Fibroblast of the conjunctiva (primary cell): ENCODE measurements at places on chromosomes 7 and 10.
A peak's percentile ranks its signal among the peaks of the same experiment; 100 is the strongest.

DNA sequence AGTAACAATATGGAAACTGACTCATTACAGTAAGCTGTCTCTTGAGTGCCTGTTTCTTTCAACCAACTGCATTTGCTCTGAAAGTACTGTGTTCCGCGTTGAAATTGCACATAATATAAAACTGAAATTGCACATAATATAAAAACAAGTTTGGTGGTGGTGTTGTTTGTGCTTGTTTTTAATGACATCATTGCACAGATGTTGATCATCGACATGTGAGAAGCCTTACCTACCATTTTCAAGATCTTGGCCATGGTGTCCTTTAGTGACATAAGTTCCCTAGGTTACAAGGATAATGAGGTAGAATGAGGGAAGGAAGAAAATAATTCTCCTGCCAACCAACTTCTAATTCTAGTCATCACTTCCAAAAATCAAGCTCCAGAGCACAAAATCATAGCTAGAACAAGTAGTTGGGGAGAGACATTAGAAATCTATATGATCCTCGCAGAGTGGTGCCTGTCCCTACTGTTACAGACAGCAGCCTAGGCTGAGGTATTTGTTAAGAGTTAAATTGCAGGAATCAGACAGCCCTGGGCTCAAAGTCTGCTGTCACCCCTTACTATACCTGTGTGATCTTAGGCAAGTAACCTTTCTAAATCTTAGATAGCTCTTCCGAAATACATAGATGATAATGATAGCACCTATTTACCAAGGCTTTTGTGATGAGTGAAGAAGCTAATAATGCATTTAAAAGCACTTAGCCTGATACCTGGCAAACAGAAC is 29.3 kb downstream of the DOCK4 start:
- DNase-seq = no peak

- DNase-seq = no peak
Measured at GRCh38 chr7:20482071-20482470, 133.4 kb upstream of the ABCB5 start.

GRCh38 chr10:128896116-128896795 is 570.8 kb upstream of the MGMT start:
- peak; percentile 5 for DNase-seq

DNA sequence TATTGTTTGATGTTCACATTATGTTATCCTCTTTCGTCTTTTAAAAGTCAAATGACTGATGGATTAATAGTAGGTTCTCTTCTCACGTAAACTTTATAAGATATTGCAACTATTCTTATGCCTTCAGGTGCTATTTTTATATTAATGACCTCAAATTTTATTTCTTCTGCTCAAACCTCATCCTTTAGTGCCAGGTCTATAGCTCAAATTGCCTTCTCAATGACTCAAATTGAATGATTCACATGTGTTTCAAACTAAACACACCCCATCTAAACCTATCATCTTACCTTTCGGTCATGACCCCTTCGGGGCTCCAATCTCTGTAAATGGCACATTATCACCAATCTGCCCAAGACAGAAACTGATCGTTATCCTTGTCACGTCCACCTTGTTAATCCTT is 22.0 kb upstream of the LIPF start:
- DNase-seq = no peak

DNA sequence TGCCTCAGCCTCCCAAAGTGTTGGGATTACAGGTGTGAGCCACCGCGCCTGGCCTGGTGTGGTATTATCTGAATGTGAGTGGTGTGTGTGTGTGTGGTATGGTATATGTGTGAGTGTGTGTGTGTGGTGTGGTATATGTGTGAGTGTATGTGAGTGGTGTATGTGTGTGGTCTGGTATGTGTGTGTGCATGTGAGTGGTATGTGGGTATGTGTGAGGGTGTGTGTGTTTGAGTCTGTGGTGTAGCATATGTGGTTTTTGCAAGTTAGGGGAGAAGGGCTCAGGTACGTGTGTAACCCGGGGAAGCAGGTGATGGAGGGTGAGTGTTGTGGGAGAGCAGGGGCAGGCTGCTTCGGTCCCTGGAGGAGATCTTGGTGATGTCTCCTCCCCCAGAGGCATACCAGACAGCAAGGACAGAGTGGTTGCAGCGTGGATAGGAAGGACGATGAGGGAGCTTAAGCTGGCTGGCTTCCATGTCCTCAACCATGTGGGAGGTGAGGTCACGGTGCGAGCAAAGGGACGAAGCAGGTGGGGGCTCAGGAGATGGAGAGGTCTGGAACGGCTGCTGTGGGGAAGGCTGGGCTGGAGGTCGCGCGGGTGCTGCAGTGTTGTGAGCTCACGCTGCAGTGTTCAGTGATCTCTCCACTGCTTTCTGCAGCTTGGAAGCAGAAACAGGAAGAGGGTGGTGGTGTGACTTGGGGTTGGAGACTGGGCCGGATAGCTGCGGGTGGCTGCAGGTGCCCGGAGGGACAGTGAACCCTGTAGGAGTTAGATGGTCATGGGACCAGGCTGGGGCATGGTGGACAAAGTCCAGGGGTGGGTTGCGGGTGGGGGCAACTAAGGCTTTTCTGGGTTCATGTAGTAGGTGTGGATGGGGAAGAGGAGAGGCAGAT is 5.0 kb downstream of the ZYX start:
- no peak for DNase-seq

GRCh38 chr10:112349521-112350085 is 24.3 kb upstream of the ACSL5 start:
- no peak for DNase-seq

GRCh38 chr7:71348821-71349681 is 217.1 kb downstream of the GALNT17 start:
- DNase-seq = no peak

DNA sequence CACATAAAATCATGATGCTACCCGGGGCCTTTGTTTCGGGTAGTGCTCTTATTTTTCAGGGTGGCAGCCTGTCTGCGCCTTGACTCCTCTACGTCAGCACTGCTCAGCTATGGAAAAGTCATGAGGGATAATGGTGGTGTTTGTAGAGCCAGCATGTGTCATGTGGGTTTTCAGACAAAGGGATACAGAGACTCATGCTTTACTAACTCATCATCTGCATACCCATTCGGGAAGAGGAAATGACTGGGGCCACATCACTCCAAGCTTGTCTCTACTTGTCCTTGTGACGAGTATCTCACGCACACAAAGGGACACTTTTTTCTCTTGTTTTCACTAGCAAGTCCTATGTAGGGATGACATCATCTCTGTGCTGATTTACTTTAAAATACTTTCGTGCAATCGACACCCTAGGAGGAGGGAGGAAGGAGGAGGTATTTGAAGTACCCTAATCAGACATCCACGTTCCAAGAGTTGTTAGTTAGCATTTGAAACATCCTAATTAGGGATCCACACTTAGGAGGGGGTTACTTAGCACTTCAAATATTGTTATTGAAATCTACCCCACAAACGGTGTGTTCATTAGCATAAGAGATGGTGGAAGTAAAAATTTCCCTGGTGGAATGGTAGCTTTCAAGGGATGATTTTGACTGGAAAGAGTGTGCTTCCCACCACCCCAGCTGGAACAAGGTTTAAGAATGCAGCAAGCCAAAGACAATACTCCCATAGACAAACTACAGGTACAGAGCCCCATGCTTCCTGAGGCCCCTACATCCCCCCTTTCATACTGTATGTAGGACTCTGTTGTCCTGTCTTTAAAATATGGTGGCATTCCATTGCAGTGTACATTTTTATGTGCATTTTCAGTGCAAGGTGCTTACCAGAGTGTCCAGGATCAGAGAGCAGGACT is 52.0 kb downstream of the THNSL1 start:
- no peak for DNase-seq

GRCh38 chr7:100091411-100092181 is 2.8 kb downstream of the COPS6 start:
- DNase-seq = no peak

DNA sequence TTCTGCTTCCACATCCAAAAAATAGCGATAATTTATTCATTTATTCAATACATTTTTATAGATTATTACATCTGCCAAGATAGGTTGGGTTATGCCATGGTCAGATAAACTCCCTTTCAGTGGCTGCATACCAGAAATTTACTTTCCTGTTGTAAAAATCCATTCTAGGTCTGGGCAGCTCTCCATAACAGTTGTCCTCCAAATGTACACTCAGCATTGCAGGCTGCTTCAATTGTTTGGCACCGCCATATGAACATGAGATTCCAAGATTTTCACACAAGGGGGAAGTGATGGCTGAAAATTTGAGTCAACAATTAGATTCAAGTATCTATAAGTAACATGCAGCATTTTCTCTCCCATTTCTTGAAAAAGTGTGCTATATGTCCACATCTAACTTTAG is 568.7 kb downstream of the ETV1 start:
- DNase-seq = no peak

- no peak for DNase-seq
Measured at GRCh38 chr10:59465088-59465487, 102.7 kb upstream of the FAM13C start.

GRCh38 chr7:129612112-129613015 is 844 bp downstream of the NRF1 start:
- no peak for DNase-seq

DNA sequence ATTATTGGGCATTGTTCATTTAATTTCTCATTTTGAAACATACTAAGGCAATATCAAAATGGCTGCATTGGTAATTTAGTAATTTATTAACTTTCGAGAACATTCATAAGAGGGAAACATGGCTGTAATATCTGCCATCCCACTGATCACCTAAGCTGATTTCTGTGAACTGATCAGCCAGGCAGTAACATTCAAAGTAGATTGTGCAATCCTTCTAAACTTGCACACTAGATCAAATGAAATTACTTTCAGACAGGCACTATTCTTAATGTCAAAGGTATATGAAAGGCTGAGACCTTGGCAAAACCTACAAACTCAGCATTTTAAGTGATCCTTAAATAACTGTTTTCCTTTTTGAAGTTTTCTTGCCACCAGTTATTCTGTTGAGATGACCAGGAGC is 290.7 kb downstream of the CACNA2D1 start:
- DNase-seq = no peak

DNA sequence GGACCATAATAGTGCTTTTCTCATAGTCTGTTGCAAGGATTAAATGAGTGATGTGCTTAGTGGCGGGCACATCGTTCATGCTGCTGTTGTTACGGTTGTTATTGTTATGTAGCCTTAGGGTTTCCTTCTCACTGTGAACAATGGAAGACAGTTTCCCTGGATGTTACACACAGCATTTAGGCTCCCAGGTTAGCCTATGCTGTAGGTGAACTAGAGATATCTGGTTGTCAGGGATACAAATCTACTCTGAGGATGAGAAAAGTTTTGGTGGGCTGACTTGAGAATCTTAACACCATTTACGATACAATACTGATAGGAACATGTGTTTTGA is 14.7 kb downstream of the SH3PXD2A start:
- no peak for DNase-seq

DNA sequence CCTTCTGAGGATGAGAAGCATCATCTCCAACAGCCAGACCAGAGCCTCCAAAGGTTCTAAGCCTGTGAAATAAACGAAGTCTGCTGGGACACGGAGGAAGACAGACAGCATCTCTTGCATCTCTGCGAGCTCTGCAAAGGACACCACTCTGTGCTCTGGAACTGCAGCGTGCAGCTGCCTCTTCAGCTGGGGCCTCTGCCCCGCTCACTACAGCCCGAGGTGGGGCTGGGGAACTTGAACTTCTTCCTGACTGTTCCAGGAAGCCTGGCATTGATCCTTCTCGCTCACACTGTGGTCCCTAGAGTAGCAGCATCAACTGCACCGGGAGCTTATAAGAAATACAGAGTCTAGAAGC is 163.3 kb downstream of the USP6NL start:
- DNase-seq = no peak

- DNase-seq = no peak
Measured at GRCh38 chr7:54397836-54398612, 144.2 kb upstream of the VSTM2A start.

- peak; percentile 84 for DNase-seq
Measured at GRCh38 chr10:68153473-68154210, 44.4 kb downstream of the MYPN start.

GRCh38 chr7:155948423-155948822 is 136.2 kb upstream of the SHH start:
- DNase-seq = no peak
